Activated CD8-positive, alpha-beta memory T cell treated with anti-CD3 and anti-CD28 coated beads, Interleukin-2, amount 10 ng/mL, durations not matched to agents 7 days and 5 days (primary cell): ENCODE measurements at places on chromosomes 6 and 20. TPM values are rescaled to one million over a fixed set of nuclear protein-coding genes. Genes with fewer than 3 reads are reported as not detected.
A peak's percentile ranks its signal among the peaks of the same experiment; 100 is the strongest.

CPNE5 gene
- 0.94 TPM for total RNA-seq

C6orf58 gene
- not detected for total RNA-seq

PHF1 gene
- total RNA-seq, result 26.1 TPM

CFB gene
- 0.12 TPM for total RNA-seq

DNA sequence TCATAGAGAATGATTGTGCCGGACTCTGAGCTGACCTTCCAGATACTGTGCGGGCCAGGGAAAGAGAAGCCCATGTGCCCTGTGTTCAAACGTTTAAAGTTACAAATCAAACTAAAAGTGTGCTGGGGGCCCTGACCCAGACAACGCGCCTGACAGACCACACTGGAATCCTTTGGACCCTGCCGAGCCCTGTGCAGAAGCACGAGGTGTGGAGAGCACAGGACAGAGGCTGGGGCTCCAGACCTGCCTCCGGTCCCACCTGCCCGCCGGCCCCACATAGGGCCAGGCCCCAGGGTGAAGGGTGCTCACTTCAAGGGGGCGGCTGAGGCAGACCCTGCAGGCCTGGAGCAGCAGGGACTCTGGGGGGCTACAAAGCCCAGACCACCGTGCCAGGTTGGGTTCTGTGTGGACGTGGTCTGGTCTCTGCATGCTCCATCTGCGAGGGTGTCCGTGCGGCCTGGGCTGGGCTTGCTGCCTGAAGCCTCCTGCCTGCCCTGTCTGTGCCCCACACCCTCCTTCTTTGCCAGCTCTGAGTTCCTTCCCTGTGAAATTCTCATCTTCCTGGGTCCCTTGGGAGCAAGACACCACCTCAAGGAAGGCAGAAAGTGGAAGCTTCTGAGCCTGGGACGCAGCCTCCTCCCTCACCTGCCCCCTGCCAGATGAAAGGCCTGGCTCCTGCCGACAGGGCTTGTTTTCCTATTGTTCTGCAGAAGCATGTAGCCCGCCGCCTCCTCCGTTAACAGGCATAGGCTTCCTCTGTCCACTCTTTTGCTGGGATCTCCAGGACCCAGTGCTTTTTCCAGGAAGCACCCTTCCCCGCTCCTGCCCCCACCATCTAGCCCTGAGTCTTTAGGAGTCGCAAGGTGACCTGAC is 186.2 kb downstream of the ERMARD start:
- H3K36me3 ChIP-seq, result no peaks in the 10 kb centered on the region
- no peak overlapping the region for H3K27ac ChIP-seq
- no peaks in the 10 kb centered on the region for H3K4me1 ChIP-seq
- no peak overlapping the region for H3K4me3 ChIP-seq

DNA sequence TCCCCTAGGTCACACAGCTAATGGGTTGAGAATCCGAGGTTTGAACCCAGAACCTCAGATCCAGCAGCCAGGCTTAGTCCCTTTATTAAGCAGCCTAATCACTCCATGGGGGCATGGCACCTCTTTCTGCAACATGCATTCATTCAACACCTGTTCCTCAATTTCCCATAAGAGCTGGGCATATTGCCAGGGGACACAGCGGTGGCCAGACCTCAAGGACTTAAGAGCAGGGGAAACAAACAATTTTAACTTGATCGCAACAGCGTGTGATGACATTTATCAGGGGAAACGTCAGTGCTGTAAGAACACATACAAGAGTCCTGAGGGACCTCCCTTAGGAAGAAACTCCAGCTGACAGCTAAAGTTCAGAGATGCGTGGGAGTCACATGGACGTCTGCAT is 267.4 kb upstream of the CDH4 start:
- H3K4me1 ChIP-seq, result no peaks in the 10 kb centered on the region
- H3K4me3 ChIP-seq, result no peak overlapping the region
- no peak for DNase-seq
- H3K27me3 ChIP-seq, result no peaks in the 10 kb centered on the region
- no peaks in the 10 kb centered on the region for H3K36me3 ChIP-seq

DNA sequence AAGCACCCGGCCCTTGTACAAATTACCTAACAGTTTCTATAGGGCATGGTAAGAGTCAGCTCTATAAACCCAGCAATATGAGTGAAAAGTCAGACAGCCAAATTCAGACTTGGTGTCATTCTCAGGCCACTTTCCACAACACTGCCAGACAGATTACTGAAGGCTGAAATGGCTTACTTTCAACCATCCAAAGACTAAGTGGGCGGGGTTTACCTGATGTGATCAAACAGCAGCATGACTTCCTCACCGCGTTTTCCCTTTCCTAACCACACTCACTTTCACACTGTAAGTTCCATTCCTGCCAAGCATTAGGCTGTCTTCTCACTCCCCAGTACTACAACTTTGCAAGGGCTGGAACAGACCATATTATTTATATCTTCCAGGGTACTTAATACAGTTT is 85.9 kb downstream of the SMLR1 start:
- no peak overlapping the region for H3K27ac ChIP-seq
- peaks cover 9% of the 10 kb centered on the region for H3K4me1 ChIP-seq
- peaks cover 6% of the 10 kb centered on the region for H3K36me3 ChIP-seq
- no peak overlapping the region for H3K4me3 ChIP-seq

DNA sequence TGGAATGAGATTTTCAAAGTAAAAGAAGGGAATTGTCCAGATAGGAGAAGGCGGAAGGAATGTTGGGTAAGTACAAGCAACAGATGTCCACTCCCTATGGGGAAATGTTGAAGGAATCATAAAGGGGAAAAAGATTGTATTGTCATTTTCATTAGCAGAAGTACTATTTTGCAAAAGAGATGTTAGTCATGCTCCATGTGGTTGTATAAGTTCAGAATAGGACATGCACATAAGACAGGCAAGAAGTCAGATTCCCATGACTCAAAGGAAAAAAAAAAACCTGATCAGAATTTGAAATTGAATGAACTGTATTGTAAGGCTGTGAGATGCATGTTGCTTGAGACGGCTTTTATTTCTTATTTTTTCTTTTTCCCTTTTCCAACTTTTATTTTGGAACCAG is 36.8 kb downstream of the GRM1 start:
- H3K4me3 ChIP-seq, result no peak overlapping the region
- DNase-seq, result no peak
- no peaks in the 10 kb centered on the region for H3K4me1 ChIP-seq
- H3K27me3 ChIP-seq, result no peaks in the 10 kb centered on the region

GRCh38 chr6:80356000-80356399 is 249.5 kb downstream of the BCKDHB start:
- H3K27me3 ChIP-seq, result no peaks in the 10 kb centered on the region
- DNase-seq, result no peak
- H3K36me3 ChIP-seq, result peaks cover 7% of the 10 kb centered on the region
- no peak overlapping the region for H3K27ac ChIP-seq
- H3K4me3 ChIP-seq, result no peak overlapping the region

GRCh38 chr6:20681243-20681684 is 147.0 kb downstream of the CDKAL1 start:
- H3K4me1 ChIP-seq, result peaks cover 11% of the 10 kb centered on the region
- H3K4me3 ChIP-seq, result no peak overlapping the region
- peaks cover 12% of the 10 kb centered on the region for H3K36me3 ChIP-seq
- peak overlapping the region; percentile 59 for H3K27ac ChIP-seq

GRCh38 chr6:166351715-166352285 is 9.5 kb upstream of the SFT2D1 start:
- no peak overlapping the region for H3K4me3 ChIP-seq
- no peak for DNase-seq
- no peak overlapping the region for H3K27ac ChIP-seq
- H3K36me3 ChIP-seq, result peaks cover 6% of the 10 kb centered on the region

- peak; percentile 78 for DNase-seq
- peak within 1 kb of the TSS; percentile 98 for H3K4me3 ChIP-seq
Observed at GRCh38 chr6:32192608-32193039, at the start of gene GPSM3. TSS of gene GPSM3 (minus strand) at chr6:32192643. CDS start at chr6:32192513, 130 bp downstream.

GRCh38 chr6:83927470-83927869 is 68.0 kb downstream of the CYB5R4 start:
- H3K4me3 ChIP-seq, result no peak overlapping the region
- no peaks in the 10 kb centered on the region for H3K4me1 ChIP-seq
- no peak for DNase-seq
- no peaks in the 10 kb centered on the region for H3K27me3 ChIP-seq
- peaks cover 39% of the 10 kb centered on the region for H3K36me3 ChIP-seq
- H3K27ac ChIP-seq, result no peak overlapping the region

- H3K4me1 ChIP-seq, result peaks cover 41% of the 10 kb centered on the region
- DNase-seq, result peak; percentile 45
- no peak overlapping the region for H3K4me3 ChIP-seq
- H3K27ac ChIP-seq, result no peak overlapping the region
- H3K27me3 ChIP-seq, result peaks cover 6% of the 10 kb centered on the region
Observed at GRCh38 chr6:100176311-100176950, 182.4 kb upstream of the MCHR2 start.

DNA sequence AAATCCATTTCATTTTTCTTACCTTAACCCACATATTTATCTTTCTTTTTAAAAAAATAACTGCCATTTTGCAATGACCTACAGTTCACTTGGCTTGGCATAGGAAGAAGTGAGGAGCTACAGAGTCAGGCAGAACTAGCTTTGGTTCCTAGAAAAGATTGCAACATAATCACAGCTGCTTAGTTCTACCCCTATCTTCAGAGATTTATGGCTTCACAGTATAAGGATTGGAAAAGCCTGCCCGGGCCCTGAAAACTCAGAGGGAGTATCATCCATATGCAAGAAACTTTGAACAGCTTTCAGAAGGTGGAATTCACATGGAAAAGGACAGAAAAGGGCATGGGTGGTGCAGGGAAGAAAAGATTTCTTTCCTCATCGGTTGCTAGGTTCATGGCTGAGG is 774.3 kb upstream of the CHD6 start:
- no peaks in the 10 kb centered on the region for H3K27me3 ChIP-seq
- H3K27ac ChIP-seq, result no peak overlapping the region
- H3K4me1 ChIP-seq, result no peaks in the 10 kb centered on the region
- no peak overlapping the region for H3K4me3 ChIP-seq

DNA sequence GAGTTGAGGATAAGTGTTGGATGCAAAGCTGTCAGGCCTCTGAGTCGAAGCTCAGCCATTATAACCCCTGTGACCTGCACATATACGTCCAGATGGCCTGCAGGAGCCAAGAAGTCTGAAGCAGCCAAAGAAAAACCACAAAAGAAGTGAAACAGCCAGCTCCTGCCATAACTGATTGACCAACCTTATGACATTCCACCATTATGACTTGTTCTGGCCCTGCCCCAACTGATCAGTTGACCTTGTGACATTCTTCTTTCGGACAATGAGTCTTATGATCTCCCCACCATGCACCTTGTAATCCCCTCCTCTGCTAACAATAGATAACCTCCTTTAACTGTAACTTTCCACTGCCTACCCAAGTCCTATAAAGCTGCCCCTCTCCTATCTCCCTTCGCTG is 133.7 kb upstream of the AGPAT4 start:
- H3K27ac ChIP-seq, result no peak overlapping the region
- H3K36me3 ChIP-seq, result no peaks in the 10 kb centered on the region
- H3K27me3 ChIP-seq, result peaks cover 6% of the 10 kb centered on the region
- H3K4me1 ChIP-seq, result no peaks in the 10 kb centered on the region

DNA sequence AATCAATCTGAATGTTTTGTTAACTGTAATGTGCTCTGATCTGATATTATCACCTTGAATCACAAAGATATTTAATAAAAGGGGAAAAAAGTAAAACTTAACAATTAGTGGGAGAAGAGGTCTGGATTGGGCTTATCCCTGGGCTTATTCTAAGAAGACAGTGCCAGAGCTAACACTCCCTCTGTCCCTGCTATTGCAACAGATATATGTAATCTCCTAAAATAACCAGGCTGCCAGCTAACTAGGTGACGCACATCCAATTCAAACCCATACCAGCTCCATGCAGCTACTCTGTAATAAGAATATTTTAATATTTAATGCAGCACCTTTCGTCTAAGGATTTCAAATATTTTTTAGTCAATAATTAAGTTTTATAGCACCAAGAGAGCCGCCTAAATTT is 330.1 kb upstream of the MARCKS start:
- H3K27ac ChIP-seq, result no peak overlapping the region
- H3K36me3 ChIP-seq, result no peaks in the 10 kb centered on the region
- H3K27me3 ChIP-seq, result no peaks in the 10 kb centered on the region

DNA sequence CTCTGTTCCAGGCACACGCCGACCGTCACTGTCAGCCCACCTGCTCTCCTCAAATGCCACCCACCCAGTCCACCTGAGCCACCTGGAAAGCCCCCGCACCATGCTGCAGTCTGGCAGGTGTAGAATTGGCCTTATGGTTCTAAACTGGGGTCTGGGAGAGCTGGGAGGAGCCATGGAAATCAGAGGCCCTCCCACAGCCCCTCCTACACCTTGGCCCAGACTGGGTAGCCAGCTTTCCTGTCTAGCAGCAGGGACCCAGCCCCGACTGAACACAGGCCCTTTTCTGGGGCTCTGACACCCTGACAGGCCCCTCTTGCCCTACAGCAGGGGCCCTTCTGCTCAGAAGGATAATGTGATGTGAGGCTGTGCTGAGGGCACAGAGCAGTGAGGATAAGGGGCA is 31.1 kb downstream of the LRFN2 start:
- H3K27me3 ChIP-seq, result no peaks in the 10 kb centered on the region
- no peak overlapping the region for H3K4me3 ChIP-seq
- H3K4me1 ChIP-seq, result no peaks in the 10 kb centered on the region
- no peak overlapping the region for H3K27ac ChIP-seq

GRCh38 chr20:63578224-63579016 is 4.4 kb upstream of the HELZ2 start:
- no peak overlapping the region for H3K4me3 ChIP-seq
- H3K4me1 ChIP-seq, result no peaks in the 10 kb centered on the region
- peaks cover 59% of the 10 kb centered on the region for H3K27me3 ChIP-seq
- no peaks in the 10 kb centered on the region for H3K36me3 ChIP-seq
